Activated CD4-positive, alpha-beta T cell treated with anti-CD3 and anti-CD28 coated beads, Interleukin-2, amount 50 U/mL, for 48 hours (primary cell): ENCODE measurements at places on chromosomes 6 and 20.

GRCh38 chr6:141988954-141989705, 143.6 kb upstream of the GJE1 start:
- peak; percentile 35 for DNase-seq

GRCh38 chr20:50555662-50556061, 45.5 kb downstream of the PTPN1 start:
- DNase-seq, result no peak

DNA sequence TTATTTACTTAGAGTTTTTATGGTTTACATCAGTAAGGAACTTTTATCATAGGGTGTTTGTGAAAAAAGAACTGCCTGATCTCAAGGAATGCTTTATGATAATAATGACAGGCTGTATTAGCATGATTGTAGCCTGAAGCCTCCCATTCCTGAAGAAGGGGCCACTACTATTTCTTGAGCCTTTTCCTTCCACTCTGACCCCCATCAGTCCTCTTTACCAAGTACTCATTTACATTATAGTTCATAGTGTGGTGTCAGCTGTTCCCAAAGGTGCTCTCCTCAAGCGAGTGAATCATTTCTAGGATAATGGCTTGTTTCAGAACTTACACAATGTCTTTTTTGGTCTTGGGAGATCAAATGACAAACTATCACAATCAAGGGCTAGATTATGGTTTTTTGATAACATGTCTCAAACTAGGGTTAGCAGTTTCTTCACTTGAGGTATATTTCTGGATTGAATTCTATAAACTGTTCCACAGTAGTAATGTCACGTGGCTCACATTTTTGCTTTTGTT, 283.6 kb downstream of the CDKAL1 start:
- no peak for DNase-seq

DNA sequence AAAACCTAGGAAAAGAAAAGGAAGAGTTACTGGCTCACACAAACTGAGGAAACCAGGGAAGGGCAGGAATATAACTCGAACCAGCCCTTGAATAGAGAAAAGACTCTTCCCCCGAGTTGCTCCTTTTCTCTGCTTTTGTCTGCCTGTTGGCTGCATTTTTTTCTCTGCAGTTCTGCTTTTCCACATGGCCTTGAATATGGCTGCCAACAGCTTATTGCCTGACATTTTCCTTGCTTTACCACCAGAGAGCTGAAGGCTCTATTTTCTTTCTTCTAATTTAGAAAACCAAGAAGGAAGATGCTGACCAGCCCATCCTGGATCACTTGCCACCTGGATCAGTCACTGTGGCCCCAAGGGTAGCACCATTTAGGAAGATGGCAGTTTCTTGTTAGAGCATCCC, 164.8 kb upstream of the MAN1A1 start:
- no peak for DNase-seq

DNA sequence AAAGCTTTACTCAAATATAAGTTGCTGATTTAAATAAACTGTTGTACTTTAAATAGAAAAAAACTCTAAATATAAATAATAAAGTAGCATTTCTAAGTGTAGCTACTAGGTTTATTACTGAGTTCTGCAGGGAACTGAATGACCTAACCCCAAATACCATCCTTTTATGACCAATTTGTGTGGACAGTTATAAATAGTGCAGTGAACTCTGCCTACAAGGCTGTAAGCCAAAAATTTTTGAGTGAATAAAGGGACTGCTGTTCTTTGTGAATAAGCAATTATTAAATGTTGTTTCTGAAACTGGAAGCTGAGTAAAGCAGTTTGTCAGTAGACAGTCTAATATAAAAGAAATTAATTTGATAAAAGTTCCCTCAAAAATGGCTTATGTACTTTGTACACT, 90.8 kb upstream of the ELOVL5 start:
- no peak for DNase-seq

- peak; percentile 43 for DNase-seq
These were observed 112.1 kb downstream of the ASXL1 start for GRCh38 chr20:32470025-32470861.

DNA sequence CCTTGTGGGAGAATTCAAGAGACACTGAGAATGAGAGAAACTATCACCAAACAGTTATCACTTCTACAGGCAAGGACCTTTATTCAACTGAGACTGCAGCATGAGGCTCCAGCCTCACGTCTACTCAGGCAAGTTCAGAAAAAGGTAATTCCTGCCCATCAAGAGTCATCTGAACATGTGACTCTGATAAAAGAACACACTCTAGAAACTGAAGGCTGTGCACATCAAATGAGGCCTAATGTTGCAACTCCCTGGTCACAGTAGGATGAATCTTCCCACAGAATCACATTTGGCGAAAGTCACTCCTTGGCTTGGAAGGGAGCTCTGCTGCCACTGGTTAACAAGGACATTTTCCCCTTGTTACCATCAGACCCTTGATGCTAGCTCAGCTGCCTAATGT, 71.2 kb upstream of the EMILIN3 start:
- no peak for DNase-seq

DNA sequence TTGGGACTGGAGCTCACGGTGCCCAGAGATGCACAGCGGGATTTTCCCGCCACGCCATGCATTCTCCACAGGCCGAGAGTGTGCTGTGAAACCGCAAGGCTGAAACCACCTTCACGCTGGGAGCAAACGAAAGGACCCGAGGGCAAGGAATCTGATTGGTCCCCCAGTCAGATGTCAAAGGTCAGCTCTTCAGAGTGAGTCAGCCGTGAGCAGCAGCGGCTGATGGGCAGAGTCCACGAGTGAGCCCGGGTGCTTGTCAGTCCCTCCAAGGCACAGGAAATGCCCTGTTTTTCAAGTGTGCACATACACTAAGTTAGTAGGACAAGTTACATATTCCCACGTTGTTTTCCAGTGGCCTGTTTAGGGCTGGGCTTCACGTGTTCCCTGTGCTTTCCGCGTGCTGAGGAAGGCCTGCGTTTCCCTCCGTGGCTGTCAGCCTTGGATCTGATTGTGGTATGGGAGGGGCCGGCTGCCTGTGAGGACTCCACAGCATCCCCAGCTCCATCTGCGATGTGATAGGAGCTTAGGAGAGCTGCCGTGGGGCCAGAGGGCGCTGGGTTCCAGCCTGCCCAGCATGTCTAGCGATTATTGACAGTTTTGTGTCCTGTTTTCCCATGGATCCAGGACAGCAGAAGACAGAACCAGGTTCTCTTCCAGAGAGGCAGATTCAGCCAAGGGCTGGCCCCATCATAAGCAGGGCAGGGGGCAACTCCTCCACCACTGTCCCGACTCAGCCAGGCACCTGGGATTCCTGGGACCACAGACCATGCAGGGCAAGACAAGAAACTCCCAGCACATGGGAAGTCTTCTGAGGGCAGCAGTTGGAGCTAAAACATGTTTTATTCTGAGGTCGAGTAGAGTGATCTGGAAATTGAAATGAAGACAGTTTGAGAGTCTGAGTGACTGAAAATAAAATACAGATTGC, 38.2 kb upstream of the FRMD1 start:
- no peak for DNase-seq

DNA sequence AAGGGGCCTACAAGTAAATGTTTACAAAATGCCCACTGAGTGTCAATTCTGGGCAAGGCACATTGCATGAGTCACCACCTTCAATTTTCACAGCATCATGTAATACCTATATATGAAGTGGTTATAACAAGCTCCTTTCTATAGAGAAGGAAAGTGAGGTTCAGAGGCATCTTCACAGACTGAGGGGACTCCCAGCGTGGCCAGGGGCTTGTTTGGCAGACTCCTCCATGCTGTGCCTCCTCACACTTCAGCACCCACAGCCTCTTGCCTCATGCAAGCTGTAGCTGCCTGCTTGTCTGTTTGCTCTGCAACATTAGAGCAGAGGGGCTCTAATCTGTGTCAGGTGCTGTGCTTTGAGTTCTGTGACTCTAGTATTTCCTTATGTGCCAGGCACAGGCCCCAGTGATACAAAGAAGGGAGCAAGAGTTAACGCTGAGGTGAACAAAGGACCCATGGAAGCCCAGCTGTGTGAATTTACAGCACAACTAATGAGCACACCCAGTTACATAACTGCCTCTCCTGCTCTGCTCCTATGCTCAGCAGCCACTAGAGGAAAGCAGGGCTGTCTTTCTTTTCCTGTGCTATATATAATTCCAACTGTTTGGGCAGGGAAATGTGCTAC, 72.3 kb downstream of the ZHX3 start:
- DNase-seq, result no peak

DNA sequence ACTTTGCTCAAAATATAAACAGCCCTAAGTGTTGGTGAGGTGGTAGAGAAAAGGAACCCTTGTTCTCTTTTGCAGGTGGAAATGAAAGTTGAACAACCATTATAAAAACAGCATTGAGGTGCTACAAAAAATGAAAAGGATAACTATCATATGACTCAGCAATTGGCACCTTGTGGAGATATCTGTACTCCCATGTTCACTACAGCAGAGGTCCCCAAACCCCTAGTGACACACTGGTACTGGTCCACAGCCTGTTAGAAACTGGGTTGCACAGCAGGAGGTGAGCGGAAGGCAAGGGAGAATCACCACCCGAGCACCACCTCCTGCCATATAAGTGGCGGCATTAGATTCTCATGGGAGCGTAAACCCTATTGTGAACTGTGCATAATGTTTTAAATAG, 267.4 kb upstream of the THEMIS start:
- no peak for DNase-seq

DNA sequence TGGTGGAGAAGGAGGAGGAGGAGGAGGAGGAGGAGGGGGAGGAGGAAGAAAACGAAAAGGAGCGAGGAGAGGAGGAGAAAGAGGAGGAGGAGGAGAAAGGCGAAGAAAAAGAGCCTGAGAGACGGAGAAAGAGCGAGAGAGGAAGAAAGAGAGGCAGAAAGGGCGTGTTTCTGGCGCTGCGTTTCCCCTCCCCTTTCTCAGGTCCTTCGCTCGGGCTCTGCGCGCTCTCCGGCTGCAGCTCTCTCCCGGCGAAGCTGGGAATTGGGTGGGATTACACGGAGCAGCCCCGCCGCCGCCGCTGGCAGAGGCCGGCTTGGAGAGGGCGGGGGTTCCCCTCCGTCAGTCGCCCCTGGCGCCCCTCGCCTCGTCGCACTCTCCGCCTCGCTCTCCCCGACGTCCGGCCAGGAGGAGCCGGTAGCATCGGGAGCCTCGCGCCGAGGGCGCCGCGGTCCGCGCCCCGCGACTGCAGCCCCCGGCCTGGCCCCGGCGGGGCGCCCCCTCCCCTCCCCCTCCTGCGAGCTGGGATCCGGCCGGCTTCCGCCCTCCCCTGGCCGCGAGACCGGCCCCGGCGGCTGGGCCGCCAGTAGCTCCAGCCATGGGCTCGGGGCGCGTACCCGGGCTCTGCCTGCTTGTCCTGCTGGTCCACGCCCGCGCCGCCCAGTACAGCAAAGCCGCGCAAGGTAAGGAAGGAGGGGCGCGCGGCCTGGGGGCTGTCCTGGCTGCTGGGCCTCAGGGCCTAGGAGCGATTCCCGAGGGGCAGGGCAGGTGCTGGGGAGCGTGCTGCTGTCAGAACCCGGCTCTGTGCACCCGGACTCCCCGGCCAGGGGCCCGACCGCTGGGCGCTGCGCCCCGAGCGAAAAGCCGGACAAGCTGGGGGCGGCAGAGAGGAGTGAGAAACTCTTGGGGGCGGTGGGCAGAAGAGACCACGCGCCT, at the start of gene SCUBE3:
TSS of gene SCUBE3 (plus strand) at position 133 of the 933 bp plus-strand sequence. CDS start at position 596, 463 bp downstream.
- peak; percentile 6 for DNase-seq
